ENCODE measurements at places on chromosomes 3 and 15.
A peak's percentile ranks its signal among the peaks of the same experiment; 100 is the strongest.

- DNase-seq: no peak
These were observed 749.5 kb downstream of the ROBO1 start for GRCh38 chr3:79018265-79018664.

DNA sequence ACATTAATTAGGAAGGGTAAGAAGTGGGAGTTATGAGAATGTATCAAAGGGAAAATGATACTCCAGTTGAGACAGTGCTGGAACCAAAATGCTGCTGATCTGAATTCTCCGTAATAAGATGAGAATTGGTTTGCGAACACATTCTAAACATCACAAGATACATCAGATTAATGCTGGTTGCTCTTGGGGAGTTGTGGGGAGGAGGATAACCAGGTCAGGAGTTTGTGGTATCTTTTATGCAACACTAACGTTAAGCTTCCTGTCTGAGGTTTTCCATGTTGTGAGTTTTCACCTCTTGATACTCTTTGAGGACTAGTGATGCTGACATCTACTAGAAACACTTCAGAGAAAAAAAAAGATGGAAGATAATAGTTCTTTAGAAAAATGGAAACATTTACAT is 47.2 kb downstream of the PPARG start:
- no peak for DNase-seq

DNA sequence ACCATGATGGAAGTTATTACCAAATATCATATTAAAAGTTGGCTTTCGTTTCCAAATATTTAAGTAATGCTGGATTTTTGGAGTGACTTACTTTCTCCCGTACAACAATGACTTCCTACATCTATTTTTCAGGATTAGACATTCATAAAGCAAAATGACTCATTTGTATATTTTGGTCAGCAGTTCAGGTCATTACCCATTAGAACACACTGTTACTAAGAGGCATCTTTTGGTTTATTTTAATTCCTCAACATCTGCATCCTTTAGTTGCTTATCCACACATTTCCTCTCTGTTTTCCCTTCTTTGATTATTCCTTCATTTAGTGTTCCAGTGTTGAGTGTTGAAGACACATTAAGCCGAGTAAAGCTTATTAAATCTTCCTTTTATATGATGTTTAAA is 348.2 kb downstream of the NAALADL2 start:
- no peak for DNase-seq

DNA sequence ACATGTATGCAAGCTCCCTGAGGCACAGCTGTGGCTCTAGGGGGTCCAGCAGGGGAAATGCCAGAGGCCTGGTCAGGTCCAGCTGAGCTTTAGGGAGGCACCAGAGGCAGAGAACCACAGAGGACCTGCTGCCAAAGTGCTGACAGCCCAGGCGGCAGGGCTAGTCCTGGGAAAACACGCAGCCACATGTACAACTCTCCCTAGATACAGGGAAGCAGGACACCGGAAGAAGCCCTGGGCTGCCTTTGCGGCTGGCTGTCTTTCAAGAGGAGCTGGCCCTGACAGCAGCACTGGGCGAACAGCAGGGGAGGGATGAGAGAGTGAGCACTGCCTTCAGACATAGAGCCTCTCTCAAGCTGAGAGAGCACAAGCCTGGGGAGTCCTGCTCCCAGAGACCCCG is 40.7 kb downstream of the RFT1 start:
- DNase-seq: no peak

- DNase-seq: no peak
These were observed 221.2 kb downstream of the IGSF11 start for GRCh38 chr3:118813472-118813871.

DNA sequence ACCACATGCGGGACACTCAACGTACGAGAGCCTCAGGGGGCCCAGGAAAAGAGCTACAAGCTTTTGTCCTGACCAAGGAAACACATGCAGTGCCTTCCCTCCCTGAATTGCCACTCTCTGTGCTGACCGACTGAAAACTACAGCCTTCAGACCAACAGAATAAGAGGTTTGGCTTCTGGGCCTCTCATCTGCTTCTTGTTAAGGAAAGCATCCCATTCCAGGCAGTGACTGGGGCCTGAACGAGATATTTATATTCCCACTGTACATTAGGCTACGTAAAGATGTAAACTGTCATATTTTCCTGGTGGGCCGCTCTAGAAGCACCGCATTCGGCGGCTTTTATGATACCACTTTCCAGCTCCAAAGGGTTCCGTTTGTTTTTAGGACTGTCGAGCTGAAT is 208.9 kb upstream of the TPM1 start:
- no peak for DNase-seq

DNA sequence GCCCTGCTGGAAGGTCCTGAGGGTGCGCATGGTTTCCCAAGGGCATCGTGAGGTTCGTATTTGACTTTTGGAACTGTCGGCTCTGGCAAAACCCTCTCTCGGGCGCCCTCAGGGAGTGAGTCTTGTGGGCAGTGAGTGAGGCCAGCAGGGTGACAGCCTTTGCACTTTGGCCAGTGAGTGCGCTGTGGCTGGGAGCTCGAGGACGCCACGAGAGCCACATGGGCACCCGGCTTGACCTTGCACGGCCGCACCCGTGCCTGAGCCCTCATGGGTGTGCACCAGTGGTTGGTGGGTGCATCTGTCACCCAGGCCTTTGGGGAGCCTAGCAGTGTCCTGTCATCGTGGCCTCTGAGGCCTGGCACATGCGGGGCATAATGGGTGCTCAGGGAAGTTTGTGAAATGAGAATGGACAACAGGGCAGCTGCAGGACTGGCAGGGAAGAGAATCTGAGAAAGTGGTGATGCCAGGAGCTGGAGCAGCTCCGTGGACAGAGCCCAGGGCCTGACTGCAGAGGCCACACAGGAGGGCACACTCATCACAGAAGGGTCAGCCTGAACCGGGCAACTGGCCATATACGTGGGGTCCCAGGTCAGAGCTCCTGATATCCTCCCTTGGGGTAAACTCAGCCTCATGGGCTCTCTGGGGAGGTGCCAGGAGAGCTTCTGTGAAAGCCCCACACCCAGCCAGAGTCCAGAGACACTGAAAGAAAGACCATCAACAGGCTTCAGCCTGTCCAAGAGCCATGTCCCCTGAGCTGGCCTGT is 30.4 kb upstream of the SNRPA1 start:
- DNase-seq: no peak

- DNase-seq: no peak
These were observed 920.7 kb upstream of the NR2F2 start for GRCh38 chr15:95409626-95410310.

GRCh38 chr3:65893631-65894030 is 145.1 kb downstream of the MAGI1 start:
- DNase-seq: no peak

- DNase-seq: no peak
These were observed 5.6 kb downstream of the TMEM40 start for GRCh38 chr3:12753275-12754028.

GRCh38 chr3:29440413-29441305 is 159.8 kb downstream of the RBMS3 start:
- DNase-seq: peak; percentile 23

DNA sequence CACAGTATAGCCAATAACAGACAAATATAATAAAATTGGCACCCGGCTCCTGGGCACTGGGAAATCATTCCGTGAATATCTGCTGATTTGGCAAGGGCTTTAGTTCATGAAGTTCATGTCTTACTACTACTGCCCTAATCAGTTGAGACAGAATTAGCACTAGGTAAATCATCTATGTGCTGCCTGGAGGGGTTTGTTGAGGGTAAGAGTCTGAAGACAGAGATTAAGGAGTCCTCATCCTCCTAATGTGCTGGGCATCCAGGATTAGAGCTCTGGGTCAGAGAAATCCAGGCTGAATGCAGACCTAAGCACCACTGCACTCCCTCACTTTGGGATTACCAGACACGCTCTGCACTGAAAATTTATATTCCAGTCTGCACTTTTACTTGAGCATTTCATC is 2.0 kb downstream of the SAMD7 start:
- no peak for DNase-seq

DNA sequence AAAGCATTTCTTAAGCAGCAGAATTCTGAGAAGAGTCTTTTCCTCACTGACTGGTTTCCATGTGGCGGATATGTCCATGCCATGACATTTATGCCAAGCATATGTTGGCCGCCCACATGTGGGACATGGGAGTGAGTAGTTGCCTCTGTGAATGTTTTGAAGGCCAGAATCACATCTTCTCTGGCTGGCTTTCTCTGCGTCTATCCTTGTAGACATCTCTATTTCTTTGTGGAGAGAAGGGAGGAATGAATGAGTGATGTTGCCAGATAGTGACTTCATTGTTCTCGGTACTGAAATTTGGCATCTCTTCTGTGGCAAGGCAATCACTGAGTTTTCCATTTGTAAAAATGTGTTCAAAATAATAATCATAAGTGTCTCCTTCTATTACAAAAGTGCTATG is 316.0 kb downstream of the CLSTN2 start:
- DNase-seq: no peak

- peak; percentile 18 for DNase-seq
These were observed 572.6 kb downstream of the FOXP1 start for GRCh38 chr3:71010726-71011455.

GRCh38 chr3:156332304-156332703 is 211.9 kb downstream of the KCNAB1 start:
- no peak for DNase-seq

DNA sequence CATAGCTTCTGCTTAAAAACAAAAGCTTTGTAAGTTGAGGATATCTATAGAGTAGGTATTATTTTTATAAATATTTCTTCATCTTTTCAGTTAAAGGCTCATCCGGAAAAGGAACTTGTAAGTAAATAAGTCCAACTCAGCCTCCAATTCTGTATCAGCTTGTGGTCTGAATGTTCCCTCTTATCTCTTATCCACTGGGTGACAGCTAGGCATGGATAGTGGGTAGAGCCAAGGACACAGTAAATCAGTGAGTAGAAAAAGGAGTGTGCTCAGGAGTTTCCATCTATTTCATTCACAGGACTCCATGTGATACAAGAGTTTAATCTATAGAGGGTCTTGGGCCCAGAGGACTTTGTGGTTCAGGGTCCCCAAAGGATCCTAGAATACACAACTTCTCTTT is 50.9 kb downstream of the FRMD5 start:
- DNase-seq: no peak

DNA sequence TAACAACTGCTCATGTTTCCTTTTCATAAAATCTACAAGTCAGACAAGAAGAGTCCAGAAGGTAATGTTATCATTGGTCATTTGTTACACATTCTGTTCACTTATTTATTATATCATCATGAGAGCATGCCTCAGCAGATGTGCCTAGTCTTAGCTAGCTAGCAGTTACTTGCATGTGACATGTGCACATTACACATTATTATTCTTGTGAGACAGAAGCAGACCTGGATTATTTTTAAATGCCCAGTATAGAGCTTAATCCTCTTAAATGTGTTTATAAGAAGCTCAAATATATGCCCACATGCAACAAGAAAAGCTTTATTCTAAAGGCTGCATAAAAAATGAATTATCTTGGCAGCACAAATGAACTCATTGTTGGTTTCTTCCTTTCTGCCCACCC is 12.6 kb downstream of the YEATS2 start:
- DNase-seq: no peak

- no peak for DNase-seq
These were observed 5.4 kb upstream of the IREB2 start for GRCh38 chr15:78432664-78433063.

DNA sequence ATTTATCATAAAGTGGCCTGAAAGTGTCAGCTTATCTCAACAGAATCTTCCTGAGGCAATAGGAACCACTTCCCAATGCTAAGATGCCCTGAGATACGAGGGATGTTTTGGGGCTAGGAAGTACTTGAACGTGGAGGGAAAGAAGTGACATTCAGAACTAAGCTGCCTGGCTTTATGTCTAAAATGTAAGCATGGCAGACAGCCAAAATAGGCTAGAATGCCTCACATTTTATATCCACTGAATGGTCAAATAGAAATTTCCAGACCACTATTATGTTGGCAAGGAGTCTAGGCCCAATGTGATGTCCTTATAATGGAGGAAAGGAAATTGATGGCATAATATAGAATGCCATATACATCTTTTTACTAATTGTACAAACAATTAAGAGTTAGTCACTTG is 154.9 kb downstream of the PEX5L start:
- no peak for DNase-seq

Data from kidney glomerular epithelial cell (primary cell).